Stimulated activated CD4-positive, alpha-beta T cell treated with anti-CD3 and anti-CD28 coated beads, TNF-alpha, amount 100 ng/mL, for 1 hour (primary cell): ENCODE measurements at places on chromosomes 6 and 20.

DNA sequence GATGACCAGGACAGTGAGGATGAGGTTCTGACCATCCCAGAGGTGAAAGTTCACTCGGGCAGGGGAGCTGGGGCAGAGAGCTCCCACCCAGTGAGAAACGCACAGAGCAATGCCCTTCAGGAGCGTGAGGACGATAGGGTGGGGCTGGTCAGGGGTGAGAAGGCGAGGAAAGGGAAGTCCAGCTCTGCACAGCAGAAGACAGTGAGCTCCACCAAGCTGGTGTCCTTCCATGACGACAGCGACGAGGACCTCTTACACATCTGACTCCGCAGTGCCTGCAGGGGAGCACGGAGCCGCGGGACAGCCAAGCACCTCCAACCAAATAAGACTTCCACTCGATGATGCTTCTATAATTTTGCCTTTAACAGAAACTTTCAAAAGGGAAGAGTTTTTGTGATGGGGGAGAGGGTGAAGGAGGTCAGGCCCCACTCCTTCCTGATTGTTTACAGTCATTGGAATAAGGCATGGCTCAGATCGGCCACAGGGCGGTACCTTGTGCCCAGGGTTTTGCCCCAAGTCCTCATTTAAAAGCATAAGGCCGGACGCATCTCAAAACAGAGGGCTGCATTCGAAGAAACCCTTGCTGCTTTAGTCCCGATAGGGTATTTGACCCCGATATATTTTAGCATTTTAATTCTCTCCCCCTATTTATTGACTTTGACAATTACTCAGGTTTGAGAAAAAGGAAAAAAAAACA, 16.6 kb upstream of the SLC22A1 start:
- DNase-seq, result no peak

DNA sequence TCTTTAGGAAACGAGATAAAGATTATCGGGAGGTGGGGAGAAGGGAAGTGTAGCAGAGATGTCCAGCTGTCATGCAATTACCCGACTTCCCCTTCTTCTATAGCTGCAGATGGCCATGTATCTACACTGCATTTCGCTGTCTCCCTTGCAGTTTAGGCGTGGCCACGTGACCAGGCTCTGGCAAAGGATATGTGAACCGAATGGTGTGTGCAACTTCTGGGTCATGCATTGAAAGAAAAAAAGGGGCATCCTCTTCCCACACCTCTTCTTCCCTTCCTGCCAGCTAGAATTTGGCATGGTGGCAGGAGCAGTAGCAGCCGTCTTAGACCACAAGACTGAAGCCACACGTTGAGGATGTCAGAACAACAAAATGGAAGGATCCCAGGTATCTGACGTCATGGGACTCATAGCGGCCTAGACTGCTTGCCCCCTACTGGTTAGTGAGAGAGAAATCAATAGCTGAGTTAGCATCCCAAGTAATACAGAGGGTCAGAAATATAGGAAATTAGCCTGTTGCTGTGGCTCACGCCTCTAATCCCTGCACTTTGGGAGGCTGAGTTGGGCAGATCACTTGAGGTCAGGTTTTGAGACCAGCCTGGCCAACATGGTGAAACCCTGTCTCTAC, 32.8 kb downstream of the TCF15 start:
- no peak for DNase-seq

DNA sequence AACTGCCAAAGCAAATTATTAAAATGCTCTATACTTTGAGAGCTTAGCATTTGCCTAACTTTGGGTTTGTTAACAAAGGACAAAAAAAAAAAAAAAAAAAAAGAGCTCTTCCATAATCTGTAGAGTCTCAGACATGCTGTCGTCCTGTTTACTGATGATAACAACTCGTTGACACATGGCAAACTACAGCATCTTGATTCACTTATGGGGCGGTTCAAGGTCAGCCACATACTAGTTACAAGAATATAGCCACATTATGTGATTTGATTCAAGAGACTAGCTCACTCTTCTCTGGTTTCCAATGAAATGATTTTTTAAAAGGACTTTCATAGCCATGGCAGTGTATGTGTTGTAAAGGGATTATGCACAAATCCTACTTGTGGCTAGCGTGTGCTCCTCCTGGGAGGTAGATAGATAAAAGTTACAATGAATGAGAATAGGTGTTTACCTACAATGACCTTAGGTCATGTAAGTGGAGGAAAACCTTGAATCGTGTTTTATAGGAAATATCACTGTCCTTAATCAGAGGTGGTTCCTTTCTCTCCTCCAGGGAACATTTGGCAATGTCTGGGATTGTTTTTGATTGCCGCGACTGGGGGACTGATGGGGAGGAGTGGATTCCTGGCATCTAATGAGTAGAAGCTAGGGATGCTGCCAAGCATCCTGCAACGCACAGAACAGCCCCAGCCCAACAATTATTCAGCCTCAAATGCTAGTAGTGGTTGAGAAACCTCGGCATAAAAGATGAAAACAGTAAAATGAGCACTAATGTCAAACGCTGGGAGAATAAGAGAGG, 969.2 kb upstream of the SLC35B3 start:
- DNase-seq, result no peak

DNA sequence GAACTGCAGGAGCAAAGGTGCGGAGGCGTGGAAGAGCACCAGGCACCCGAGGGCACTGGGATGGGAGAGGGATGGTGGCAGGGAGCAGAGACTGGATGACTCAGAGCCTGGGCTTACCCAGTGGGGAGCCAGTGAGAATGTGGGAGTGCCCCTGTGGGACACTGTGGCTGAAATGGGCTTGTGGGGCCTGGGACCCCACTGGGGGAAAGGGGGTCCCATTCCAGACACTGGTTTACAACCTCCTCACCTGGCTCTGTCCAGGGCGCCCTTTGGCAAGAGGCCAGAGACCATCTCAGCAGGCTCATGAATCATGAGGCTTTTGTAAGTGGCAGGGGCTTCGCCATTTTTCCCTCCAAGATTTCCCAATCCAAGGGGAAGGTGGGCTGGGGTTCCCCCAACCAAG, 124.0 kb upstream of the MAFB start:
- DNase-seq, result no peak

DNA sequence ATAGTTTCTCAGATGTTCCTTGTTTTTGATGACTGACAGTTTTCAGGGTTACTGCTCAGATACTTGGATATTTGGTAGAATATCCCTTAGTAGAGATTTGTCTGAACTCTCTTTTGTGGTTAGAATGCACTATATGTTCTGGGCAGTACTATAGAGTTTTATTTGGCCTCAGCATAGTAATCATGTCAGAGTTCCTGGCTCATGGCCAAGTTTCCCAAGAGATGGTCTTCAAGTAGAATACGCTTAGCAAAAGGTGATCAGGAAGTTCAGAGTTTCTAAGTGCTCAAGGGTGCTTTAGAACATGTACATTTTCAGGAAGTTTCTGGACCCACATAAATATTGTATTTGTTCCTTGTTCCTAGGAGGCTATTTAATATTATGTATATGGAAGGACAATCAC, 1209.7 kb upstream of the GJE1 start:
- DNase-seq, result no peak

GRCh38 chr6:51965222-51965801, 122.1 kb downstream of the PKHD1 start:
- no peak for DNase-seq

DNA sequence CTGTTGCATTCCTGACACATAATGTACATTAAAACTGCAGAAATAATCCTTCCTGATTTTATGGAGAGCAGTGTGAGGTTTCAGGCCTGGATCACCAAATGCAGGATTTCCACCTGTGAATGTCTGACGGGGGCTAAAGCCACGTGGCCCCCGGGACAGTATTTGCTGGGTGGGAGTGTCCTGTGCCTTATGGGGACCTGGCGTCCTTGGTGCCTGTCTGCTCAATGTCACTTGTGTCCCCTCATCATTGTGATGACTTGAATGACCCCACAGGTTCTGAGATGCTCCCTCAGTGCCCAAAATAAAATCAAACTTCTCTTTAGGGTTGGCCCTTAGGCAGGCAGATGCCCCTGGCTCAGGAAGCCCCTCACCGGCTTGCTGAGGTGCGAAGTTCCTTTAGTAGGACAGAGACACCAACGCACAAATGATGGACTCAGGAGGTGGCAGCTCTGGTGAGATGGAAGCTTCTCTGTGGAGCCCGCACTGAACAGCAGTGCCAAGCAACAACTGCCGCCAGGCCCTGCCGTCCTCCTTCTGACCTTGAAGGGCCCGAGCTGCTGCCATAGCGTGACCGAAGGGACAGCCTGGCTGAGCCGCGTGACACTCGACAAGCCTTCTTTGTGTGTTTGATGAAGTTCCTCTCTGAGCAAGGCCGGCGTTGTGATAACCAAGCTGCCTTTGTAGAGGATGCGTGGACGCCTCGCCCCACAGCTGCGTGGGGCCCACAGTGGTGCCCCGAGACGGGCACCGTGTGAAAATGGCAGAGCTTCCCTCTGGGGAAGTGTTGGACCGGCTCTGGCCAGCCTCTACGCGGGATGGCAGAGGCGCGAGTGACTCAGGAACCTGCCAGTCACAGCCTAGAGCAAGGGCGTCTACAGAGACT, 30.9 kb downstream of the FRMD1 start:
- DNase-seq, result no peak

GRCh38 chr6:107977283-107977682, 19.3 kb upstream of the SEC63 start:
- no peak for DNase-seq

DNA sequence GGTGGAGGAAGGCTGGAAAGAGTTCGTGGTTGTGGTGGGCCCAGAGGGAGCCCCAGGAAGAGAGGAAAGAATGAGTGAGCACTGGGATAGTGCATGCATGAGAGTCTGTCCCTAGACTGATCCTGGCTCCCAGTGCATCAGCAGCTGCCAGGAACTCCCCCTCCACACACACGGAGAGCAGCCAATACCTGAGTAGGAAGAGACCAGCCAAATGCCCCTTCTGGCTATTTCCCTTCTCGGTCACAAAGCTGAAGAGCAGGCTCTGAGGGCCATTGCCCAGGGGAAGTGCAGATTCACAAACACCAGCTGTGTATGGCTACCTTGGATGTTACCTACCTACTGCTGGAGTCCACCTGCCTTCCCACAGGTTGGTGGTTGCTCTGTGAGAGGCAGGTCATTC, 45.1 kb downstream of the GABRR2 start:
- DNase-seq, result no peak

GRCh38 chr6:91412532-91412931, 825.7 kb upstream of the MAP3K7 start:
- no peak for DNase-seq

DNA sequence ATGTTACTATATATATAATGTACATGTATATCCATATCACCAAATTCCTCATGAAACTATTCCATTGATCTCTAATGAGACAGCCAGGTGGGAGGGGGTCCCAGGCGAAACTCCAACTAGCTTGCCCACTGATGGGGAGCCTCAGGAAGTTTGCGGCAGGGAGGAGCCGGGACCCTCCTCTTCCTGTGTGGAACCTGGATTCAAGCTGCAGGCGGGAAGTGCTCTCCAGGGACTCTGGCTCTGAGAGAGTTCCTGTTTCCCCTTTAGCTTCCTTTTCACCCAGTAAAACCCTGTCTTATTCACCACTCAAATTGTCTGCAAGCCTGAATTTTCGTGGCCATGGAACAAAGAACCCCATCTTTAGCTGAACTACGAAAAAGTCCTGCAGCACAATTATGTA, 152.2 kb downstream of the OPN5 start:
- no peak for DNase-seq

- DNase-seq, result no peak
These were observed 122.6 kb downstream of the BTBD3 start for GRCh38 chr20:12040261-12040660.

DNA sequence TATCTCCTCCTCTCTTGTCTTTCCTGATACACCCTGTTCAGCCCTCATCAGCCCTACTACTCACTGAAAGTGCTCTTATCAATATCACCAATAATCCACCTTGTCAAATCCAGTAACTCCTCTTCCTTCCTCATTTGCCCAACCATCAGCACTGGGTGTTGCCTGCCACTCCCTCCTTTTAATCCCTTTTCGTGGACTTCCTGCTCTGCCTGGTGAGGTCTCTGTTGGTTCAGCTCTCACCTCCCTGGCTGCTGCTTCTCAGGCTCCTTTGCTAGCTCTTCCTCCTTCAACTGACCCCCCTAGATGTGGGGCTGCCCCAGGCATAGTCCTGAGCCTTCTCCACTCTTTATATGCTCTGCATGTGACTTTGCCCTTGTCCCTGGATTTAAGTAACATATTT, 92.5 kb downstream of the PREP start:
- DNase-seq, result no peak

DNA sequence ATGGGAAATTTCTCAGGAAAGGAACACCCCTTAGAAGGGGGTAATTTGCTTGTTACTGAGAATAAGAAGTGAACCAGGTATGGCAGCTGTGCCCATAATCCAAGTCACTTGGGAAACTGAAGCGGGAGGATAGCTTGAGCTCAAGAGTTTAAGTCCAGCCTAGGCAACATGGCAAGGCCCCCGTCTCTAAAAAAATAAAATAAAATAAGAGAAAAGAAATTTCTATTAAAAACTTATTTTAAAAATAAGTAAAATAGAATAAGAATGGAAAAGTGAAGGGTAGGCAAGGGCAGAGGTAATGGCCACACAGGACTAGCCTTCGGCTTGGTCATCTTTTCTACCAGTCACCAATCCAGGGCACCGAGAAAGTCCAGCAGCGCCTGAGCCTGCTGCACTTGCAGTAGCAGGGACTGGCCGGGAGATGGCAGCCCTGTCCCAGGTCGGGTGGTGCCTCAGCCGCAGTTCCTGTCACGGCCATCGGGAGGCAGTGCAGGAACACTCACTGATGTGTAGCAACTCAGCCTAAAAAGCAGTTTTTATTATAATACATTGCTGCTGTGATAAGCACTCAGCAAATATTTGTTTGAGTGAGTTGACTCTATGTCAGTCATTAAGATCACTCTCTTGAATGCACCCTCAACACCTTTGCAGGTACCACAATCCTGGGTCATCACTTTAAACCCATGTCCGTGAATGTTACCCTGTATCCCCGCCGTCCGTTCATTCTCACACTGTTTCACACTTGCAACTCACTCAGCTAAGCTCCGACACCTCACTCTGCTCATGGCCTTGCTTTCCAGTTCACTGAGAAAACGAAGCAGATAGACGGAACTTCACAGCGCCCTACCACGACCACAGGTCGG, 23.2 kb upstream of the GCM1 start:
- peak; percentile 78 for DNase-seq

DNA sequence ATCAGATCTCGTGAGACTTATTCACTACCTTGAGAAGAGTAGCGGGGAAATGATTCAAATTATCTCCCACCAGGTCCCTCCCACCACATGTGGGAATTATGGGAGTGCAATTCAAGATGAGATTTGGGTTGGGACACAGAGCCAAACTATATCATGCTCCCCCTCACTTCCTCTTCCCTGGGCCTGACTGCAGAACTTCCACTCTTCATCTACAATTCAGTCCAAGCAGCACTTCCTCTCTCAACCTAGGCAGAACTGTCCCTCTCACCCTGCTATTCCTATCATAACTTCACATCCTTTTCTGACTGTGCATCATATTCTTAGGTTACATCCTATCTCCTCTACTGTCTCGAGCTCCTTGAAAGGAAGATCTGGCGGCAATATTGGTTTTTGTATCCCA, 184.0 kb upstream of the HDDC2 start:
- DNase-seq, result no peak

GRCh38 chr6:4085332-4085700, 6.4 kb upstream of the FAM217A start:
- no peak for DNase-seq

DNA sequence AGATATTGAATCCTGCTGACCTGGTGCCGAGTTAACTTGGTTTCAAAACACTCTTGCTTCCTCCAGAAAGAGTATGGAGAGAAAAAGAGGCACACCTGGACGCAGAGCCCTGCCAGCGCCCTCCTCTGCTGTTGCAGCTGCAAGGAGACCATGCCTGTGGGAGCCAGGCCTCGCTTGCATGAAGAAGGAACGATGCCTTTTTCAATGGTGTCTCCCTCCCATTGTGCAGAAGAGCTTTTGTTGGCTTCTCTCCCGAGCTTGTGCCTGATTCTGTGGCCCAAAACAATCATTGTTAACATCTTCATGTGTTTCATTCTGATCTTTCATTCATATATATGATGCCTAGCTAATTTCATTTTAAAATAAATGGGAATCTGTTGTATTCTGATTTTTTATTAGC, 98.1 kb downstream of the FAM120B start:
- DNase-seq, result no peak
